ENCODE measurements at places on chromosomes 13 and 19.

- no peak for DNase-seq
These were observed 1.8 kb downstream of the SHISA7 start for GRCh38 chr19:55441319-55441691.

GRCh38 chr13:99634672-99635071 lies 133.4 kb downstream of the TM9SF2 start:
- DNase-seq, result no peak

DNA sequence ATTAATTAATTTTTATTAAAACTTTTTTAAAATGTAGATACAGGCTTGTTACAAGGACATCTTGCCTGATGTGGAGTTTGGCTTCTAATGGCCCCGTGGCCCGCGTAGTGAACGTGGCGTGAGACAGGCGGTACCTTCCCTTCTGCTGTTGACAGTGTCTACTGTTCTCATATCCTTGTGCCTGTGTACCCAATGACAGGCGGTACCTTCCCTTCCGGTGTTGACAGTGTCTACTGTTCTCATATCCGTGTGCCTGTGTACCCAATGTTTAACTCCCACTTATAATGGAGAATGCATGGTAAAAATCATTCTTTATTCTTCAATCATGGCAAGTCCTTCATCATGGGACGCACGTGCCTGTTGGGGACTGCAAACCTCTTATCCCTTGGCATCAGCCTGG lies 79.1 kb upstream of the ZNF835 start:
- no peak for DNase-seq

- no peak for DNase-seq
These were observed 1599.8 kb downstream of the OLFM4 start for GRCh38 chr13:54628383-54628782.

- no peak for DNase-seq
These were observed 231.8 kb downstream of the SHISA2 start for GRCh38 chr13:25819856-25820530.

DNA sequence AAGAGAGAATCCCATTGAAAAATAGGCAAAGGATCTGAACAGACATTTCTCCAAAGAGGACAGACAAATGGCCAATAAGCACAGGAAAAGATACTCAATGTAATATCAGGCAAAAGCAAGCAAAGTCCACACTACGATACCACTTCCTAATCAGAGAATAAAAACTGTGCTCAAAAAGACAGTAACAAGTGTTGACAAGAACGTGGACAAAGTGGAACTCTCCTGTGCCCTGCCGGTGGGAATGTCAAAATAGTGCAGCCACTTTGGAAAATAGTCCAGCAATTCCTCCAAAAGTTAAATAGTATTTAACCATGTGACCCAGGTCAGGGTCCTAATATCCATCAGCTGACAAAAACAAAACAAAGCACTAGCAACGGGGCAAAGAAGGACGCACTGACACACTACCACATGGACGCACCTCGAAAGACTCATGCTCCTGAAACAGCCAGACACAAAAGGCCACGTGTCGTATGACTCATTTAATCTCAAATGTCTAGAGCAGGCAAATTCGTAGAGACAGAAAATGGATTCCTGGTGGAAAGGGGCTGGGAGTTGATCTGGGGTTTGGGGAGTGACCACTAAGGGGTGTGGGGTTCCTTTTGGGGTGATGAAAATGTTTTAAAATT lies 5.2 kb downstream of the MIER2 start:
- peak; percentile 43 for DNase-seq

DNA sequence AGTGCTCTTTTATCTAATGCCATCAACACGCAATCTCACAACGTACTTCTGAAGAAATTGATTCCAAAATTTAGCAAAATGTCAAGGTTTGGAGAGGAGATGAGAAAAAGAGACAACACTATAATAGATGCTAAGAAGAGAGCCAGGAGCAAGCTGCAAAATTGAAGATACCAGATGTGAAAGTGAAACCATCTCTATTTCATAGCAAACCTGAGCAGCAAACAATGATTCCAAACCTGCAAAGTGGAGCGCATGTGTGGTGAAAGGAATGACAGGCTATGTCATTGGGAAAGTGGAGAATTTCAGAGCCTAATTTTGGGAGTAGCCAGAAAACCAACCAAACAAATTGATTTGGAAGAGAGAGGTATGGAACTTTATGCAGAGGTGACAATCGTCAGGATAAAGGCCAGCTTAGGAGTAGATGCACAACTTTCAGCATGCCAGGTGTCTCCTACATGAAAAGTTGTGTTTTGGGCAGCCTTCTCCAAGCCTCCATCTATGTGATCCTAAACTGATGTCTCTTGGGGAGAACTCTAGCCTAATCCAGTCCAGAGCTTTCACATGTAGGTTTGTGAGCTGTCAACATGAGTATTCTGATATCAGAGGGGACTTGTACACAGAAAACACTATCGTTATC lies 158.4 kb upstream of the FNDC3A start:
- DNase-seq, result no peak

DNA sequence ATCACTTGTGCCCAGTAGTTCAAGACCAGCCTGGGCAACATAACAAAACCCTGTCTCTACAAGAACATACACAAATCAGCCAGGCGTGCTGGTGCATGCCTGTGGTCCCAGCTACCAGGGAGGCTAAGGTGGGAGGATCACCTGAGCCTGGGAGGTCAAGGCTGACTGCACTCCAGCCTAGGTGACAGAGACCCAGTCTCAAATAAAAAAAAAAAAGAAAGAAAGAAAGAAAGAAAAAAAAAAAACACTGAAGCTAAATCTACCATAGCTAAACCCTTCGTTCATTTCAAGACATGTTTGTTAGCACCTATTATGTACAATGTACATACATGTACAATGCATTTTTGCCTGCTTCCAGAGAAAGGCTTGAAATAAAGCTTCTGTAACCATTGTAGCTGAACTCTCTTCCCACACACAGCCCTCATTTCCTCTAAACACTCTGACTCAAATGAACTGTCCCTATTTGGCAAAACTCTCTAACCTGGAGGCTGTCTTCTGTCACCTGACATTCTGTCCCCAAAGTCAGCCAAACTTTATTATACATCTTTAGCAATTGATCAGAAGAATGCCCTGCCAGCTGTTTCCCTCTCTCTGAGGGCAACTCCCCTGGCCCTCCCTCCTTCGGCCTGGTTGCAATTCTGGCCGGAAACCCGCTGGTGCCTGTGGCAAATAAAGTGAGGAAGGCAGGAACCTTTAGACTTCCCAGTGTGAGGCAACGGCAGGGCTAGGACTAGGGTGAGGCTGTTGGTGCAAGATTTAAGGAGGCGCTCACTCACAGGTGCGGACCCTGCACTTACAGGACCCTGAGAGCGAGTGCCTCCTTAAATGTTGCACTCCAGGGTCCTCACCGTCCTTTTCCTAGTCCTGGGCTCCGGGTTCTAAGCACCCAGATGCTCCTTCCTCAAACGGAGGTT lies 1.8 kb downstream of the ETHE1 start:
- peak; percentile 55 for DNase-seq

DNA sequence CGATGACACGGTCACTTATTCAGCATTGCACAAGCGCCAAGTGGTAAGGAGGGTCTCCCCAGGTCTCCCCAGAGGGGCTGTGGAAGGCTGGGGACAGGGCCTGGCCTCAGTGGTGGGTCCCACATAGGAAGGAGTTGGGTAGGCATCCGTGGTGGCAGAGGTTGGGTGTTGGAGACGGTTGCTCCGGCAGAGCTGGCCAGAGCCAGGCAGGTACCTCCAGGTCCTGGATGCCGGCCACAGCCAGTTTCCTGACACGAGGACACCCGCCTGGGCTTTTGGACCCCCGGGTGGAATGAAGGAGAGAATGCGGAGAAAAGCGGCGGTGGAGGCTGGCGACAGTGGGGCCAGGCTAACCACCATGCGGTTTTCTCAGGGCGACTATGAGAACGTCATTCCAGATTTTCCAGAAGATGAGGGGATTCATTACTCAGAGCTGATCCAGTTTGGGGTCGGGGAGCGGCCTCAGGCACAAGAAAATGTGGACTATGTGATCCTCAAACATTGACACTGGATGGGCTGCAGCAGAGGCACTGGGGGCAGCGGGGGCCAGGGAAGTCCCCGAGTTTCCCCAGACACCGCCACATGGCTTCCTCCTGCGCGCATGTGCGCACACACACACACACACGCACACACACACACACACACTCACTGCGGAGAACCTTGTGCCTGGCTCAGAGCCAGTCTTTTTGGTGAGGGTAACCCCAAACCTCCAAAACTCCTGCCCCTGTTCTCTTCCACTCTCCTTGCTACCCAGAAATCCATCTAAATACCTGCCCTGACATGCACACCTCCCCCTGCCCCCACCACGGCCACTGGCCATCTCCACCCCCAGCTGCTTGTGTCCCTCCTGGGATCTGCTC lies 1.3 kb upstream of the FFAR1 start:
- no peak for DNase-seq

DNA sequence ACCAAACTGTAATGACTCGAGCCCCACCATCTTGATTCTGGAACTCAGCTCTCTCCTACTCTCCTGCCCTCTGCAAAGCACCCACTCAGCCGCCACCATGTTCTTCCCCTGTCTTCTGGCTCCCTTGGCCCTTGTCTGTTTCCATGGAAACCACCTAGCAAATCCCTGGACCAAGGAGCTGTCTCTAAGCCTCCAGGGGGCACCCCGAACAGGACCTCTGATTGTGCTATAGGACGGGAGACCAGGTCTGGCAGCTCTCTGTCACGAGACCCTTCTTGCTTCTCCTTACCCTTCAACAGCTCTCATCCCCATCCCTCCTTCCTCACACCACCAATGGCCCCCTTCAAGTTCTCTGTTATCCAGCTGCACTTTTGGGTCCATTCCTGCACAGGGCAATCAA lies 277.7 kb upstream of the ZNF507 start:
- no peak for DNase-seq

DNA sequence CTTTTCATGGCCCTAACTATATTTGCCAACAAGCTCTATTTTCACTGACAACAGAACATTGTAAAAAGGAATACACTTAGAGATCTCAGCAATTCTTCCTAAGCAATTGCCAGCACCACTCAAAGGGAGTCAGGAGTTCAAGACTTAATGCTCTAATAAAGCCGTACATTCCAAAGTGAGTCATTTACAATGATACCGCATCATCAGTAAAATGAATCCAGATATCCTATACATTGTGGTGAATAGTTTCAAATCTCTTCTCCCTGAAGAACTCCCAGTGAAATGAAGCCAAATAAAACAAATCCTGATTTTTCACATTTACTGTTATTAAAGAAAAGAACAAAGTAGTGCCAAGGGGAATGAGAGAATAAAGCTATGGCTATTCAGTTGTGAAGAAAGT lies 2898.7 kb upstream of the PCDH20 start:
- peak; percentile 24 for DNase-seq

DNA sequence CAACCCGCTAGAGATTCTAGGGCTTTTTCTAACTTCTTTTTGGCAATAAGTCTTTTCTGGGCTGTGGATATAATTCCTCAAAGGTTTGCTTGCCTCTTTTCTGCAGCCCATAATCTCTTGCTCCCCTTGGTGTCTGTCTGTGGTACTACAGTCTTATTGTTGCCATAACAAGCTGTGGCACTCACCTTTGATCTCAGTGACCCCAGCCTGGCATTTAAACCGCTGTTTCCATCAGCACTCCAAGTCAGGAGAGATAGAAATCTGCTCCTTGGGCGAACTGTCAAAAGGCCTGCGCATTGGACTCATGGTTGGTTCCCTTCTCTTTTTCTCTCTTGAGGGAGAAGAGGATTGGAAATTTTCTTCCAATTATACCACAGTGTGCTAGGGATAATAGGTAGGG lies 14.5 kb upstream of the MPHOSPH8 start:
- DNase-seq, result peak; percentile 54

GRCh38 chr13:40484101-40484800 lies 182.2 kb downstream of the FOXO1 start:
- no peak for DNase-seq

DNA sequence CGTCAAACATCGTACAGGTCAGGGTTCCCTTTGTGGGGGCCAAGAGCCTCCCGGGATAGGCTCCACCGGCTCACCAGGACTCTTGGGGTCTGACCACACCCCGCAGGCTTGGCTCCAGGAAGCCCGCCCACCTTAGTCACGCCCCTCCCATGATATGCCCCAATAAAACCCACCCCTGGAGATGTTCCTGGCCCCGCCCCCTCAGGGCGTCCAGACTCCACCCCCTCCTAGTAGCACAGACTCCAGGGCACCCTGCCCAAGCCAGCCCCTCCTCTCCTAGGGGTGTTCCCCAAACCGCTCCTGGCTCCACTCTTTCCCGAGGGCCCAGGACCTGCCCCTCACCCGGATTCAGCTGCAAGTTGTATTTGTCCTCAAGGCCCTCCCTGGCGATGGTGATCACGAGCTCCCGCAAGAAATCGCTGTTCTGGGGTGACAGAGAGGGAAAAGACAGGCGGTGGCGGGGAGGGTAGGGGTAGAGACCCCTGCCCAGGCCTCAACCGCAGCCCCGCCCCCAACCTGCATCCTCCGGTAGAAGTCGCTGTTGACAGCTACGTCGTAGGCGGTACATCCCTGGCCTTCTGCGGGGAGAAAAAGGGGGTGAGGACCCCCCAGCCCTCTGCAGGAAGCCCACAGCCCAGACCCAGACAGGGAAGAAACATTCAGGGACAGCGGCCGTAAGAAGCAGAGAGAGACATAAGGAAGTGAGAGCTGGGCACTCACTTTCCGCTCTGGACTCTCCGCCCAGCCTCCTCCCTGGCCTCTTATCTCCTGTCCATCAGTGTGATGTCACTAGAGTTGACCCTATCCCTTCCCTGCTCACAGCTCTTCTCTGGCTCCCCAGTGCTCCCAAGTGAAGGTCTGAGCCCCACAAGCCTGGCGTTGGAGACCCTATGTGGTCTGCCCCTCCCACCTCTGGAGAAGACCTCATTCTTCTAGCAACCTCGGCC lies 3.9 kb downstream of the PIH1D1 start:
- peak; percentile 41 for DNase-seq

GRCh38 chr19:1206864-1207450 lies 1.4 kb downstream of the STK11 start:
- DNase-seq, result no peak

DNA sequence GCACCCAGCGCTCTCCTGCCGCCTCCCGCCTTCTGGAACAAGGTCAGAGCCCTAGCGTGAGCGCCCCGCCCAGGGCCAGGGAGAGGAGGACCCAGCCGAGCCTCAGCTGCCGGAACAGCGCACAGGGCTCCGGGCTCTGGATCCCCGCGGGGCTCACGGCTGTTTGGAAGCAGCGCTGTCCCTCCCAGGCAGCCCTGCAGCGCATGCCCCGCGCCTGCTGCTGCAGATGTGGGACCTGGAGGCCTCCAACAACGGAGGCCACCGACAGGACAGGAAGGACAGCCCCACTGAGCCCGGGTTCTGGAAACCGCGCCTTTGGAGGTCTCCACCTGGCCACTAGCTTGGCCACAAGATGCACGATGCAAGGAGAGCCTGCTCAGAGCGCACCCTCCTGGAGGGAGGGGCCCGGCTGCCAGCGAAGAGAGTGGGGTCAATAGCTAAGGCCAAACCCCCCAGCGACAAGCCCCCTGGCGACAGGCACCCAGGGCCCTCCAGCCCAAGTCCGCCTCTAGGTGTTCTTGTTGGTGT lies 12.6 kb downstream of the ZSCAN18 start:
- no peak for DNase-seq

GRCh38 chr13:77729502-77730221 lies 32.2 kb downstream of the SLAIN1 start:
- no peak for DNase-seq

GRCh38 chr19:18385675-18386542 lies at the start of gene GDF15:
TSS of gene GDF15 (plus strand) at chr19:18386158. CDS start at chr19:18386190, 32 bp downstream.
- DNase-seq, result peak; percentile 92

GRCh38 chr19:44648631-44649251 lies 5.0 kb downstream of the PVR start:
- peak; percentile 93 for DNase-seq

All from cardiac fibroblast (primary cell).